ENCODE measurements at places on chromosomes 2 and 18. TPM values are rescaled to one million over a fixed set of nuclear protein-coding genes. Genes with fewer than 3 reads are reported as not detected.

GRCh38 chr2:226759768-226760167 is 39.9 kb downstream of the IRS1 start:
- no peak for DNase-seq

GRCh38 chr2:10301941-10302478 is 694 bp upstream of the HPCAL1 start:
- no peak for DNase-seq

- no peak for DNase-seq
These were observed 1.1 kb downstream of the MAP3K20 start for GRCh38 chr2:173076581-173077345.

Gene CTDSP1
- polyA plus RNA-seq: 104 TPM

Gene ALLC
- not detected for polyA plus RNA-seq

- DNase-seq: no peak
These were observed 286.9 kb downstream of the CTNNA2 start for GRCh38 chr2:79799729-79800128.

DNA sequence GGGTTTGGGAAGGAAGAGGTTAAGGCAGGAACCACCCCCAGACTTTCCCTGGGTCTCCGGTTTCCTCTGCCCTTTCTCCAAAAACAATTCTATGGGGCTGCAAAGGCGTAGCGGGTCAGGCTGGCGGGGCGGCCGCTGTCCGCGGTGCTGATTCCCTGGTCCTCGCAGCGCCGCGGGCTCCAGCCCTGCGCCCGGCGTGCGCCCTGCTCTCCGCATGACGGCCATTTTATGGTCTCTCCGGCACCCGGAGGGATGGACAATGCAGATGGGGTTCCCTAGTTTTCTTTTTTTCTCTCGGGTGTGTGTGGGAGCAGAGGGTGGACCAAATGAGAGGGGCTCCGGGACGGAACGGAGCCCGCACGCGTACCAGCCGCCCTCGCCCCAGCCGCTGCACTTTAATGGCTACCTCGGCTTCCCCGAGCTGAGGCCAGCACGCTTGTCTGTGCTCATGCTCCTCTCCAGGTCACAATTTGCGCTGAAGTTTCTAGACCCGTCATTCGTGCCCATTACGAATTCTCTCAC is 1.6 kb downstream of the ST8SIA3 start:
- no peak for DNase-seq

All from BJ (cell line).